ENCODE measurements at places on chromosomes 5 and 9. TPM values are rescaled to one million over a fixed set of nuclear protein-coding genes. Genes with fewer than 3 reads are reported as not detected.
A peak's percentile ranks its signal among the peaks of the same experiment; 100 is the strongest.

GRCh38 chr9:21450733-21451394, 10.6 kb downstream of the IFNA1 start:
- H3K4me1 ChIP-seq: no peaks in the 10 kb centered on the region
- DNase-seq: peak; percentile 42
- peaks cover 3% of the 10 kb centered on the region for H3K36me3 ChIP-seq
- no peaks in the 10 kb centered on the region for H3K27me3 ChIP-seq

DNA sequence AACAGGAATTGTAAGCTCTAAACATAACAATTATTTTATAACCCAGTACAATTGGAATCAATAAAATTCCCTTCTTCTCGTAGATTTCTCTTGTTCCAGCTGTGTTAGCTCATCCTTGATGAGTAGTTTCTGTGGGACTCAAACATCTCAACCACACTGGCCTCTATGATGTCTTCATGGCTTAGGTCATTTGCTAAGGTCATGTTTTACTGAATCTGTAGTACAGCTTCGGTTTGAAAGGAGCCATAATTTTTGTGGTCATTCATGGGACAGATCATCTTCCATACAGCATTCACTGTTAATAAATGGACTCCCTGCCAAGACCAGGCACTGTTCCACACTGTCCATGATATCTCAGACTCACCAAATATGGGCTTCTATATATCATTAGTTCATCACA, 369.0 kb upstream of the RFX3 start:
- no peak overlapping the region for H3K27ac ChIP-seq
- DNase-seq: peak; percentile 95
- H3K36me3 ChIP-seq: no peaks in the 10 kb centered on the region
- no peaks in the 10 kb centered on the region for H3K27me3 ChIP-seq
- H3K4me1 ChIP-seq: peaks cover 5% of the 10 kb centered on the region
- H3K4me3 ChIP-seq: no peak overlapping the region

DNA sequence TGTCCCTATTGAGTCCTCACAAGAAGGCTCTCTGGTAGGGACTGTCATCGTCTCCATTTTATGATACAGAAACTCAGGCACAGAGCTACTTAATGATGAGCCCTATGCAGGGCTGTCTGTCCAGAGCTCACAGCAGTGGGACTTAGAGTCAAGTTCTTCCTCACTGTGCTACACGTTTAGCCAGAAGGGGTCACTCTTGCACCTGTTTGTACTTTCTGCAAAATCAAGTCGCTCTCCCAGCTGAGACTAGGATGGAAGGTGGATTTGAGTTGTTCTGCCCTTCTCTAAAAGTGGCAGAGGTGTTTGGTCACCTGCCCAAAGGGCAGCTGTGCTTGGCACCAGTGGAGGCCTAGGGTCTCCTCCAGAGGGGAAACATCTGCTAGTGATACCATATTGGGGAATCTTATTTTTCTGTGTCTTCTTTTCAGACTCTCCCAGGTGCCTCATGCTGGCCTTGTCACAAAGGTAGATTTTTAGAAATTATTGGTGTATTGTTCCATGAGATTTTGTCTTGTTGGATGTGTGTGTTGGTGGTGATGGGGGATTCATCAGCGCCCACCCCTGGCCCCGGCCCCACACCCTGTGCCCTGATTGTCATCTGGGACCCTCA, 104.2 kb downstream of the PPARGC1B start:
- no peak overlapping the region for H3K27ac ChIP-seq
- H3K36me3 ChIP-seq: no peaks in the 10 kb centered on the region
- H3K4me1 ChIP-seq: no peaks in the 10 kb centered on the region
- no peaks in the 10 kb centered on the region for H3K27me3 ChIP-seq

DNA sequence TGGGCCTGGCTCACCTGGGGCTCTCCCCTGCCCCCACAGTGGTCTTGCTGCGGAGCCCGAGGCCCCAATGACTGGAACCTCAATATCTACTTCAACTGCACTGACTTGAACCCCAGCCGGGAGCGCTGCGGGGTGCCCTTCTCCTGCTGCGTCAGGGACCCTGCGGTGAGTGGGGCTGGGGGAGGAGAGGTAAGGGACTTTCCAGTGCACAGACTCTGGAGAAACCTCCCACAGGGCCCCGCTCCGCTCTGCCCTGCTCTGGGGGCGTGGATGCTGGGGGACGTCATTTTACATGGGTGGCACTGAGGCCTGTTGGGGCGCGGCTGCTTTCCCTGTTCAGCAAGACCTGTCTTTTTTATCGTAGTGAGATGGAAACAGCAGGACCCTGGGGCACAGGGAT, 7.6 kb downstream of the TSPAN17 start:
- DNase-seq: no peak
- H3K36me3 ChIP-seq: peaks cover 4% of the 10 kb centered on the region
- peaks cover 6% of the 10 kb centered on the region for H3K4me1 ChIP-seq
- no peak overlapping the region for H3K4me3 ChIP-seq
- H3K27ac ChIP-seq: no peak overlapping the region
- H3K27me3 ChIP-seq: no peaks in the 10 kb centered on the region

DNA sequence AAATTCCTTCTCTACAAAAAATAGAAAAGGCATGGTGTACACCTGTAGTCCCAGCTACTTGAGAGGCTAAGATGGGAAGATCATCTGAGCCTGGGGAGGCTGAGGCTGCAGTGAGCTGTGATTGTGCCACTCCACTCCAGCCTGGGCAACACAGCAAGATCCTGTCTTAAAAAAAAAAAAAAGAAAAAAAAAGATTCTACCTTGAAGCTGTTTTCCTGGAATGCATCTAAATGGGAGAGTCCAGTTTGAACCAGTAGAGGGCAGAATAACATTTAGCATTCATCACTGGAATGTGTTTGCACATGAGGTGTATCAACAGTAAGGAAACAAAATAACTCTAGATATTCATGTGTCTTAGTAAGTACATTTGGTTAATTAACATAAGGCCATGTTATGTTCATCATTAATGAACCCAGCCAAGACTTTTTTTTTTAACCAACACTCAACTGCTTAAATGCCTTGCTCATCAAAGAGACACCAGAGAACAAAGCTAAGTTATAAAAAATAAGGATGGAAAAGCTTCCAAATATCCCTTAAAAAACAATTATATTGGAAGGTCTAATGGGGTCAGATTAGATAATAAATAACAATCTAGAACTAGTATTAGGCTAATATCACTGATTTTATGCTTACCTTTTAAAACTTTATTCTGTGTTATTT, 16.1 kb downstream of the IFNE start:
- H3K4me3 ChIP-seq: no peak overlapping the region
- H3K27ac ChIP-seq: no peak overlapping the region
- DNase-seq: peak; percentile 75
- no peaks in the 10 kb centered on the region for H3K36me3 ChIP-seq

- DNase-seq: no peak
- H3K4me3 ChIP-seq: no peak overlapping the region
- H3K27ac ChIP-seq: no peak overlapping the region
- no peaks in the 10 kb centered on the region for H3K4me1 ChIP-seq
- H3K27me3 ChIP-seq: no peaks in the 10 kb centered on the region
- no peaks in the 10 kb centered on the region for H3K36me3 ChIP-seq
Measured at GRCh38 chr5:27682600-27682999, 644.2 kb upstream of the CDH9 start.

The KCNIP1 gene
- not detected for total RNA-seq

- H3K27ac ChIP-seq: no peak overlapping the region
- H3K4me3 ChIP-seq: no peak overlapping the region
- no peaks in the 10 kb centered on the region for H3K27me3 ChIP-seq
- peaks cover 3% of the 10 kb centered on the region for H3K4me1 ChIP-seq
- no peaks in the 10 kb centered on the region for H3K36me3 ChIP-seq
Measured at GRCh38 chr9:20380546-20380945, 241.8 kb downstream of the MLLT3 start.

DNA sequence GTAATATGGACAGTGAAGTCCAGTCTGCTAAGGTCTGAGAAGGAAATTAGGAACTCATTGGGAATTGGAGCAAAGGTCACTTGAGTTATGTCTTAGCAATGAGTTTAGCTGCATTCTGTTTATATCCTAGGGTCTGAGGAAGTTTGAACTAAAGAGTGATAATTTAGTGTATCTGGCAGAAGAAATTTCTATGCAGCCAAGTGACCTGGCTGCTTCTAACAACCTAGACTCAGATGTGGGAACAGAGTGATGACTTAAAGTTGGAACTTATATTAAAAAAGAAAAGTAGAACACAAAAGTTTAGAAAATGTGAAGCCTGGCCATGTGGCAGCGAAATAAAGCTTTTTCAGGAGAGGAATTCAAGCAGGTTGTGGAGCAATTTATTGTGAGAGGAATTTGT, 106.2 kb downstream of the PRDM9 start:
- H3K4me1 ChIP-seq: no peaks in the 10 kb centered on the region
- no peak overlapping the region for H3K4me3 ChIP-seq

DNA sequence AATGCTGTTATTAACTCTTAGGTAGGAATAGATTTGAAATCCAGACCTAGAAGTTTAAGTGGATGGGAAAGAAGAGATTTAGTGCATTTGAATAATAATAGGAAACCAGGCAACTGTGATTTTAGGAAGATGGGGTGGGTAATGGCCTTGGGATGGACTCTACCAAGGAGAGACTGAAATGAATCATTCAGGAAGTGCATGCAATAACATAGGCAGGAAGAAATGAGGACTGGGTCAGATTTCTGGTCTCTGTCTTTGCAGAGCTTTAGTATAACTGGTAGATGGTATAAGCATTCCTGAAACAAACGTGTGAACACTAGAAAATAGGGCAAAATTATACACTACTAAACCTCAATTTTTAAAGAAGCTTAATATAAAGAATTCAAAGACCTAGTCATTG, 274.4 kb upstream of the CLINT1 start:
- no peak for DNase-seq
- no peaks in the 10 kb centered on the region for H3K4me1 ChIP-seq
- H3K36me3 ChIP-seq: no peaks in the 10 kb centered on the region
- H3K27ac ChIP-seq: no peak overlapping the region

All from fibroblast of lung (primary cell).